ENCODE measurements at places on chromosomes 7 and 10. TPM values are rescaled to one million over a fixed set of nuclear protein-coding genes. Genes with fewer than 3 reads are reported as not detected.
A peak's percentile ranks its signal among the peaks of the same experiment; 100 is the strongest.

GRCh38 chr10:34580643-34581042 is 234.5 kb downstream of the PARD3 start:
- peak; percentile 92 for DNase-seq

Gene PPP1R3C
- 0.51 TPM for total RNA-seq

Gene FBXL15
- 12.6 TPM for total RNA-seq

DNA sequence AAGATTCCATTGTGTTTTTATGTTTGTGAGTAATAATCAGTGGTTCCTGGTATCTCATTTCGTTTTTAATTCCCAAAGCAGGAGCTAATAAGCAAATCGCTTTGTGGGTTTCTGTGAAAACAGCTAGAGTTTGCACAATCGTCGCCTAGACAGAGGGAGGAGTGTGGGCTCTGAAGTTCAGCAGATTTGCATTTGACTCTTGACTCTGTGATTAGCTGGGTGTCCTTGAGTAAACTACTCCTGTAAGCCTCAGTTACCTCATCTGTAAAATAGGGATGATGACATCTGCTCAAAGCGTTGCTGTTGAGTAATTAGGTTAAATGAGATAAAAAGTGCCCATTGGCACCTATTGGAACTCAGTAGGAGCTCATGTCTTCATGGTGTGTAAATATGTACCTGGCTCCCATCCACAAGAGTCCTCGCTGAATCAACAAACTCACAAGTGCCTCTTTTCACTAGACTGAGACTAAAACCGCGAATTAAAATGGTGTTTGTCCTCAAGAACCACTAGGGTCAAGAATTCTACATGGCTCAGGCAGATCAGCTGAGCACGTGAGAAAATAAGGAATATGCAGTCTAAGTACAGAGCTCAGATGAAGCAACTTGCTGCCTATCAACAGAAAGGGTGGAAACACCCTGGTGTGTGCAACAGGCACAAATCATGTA is 385.8 kb upstream of the C7orf33 start:
- DNase-seq: no peak

DNA sequence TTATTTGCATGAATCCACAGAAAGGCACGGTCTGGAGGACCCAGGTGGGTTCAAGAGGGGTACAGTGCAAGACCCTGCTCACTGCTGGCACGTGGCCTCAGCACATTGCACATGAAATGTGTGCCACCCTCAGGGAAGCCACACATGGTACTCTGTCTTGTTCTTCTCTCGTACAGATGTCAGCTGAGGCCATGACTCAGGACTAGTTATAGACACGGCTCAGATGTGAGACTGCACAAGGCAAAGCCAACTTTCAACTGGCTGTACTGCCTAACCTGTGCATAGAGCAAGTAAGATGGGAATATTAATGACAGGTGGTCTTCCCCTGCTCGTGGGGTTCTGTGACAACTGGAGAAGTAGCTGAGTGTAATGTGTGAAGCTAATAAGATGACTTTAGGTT is 249.4 kb upstream of the CTBP2 start:
- DNase-seq: no peak

Gene SSMEM1
- total RNA-seq: not detected

Gene ASB10
- total RNA-seq: not detected

Gene CFAP69
- total RNA-seq: 1.1 TPM

GRCh38 chr10:46291817-46292572 is 5.2 kb downstream of the ANTXRL start:
- no peak for DNase-seq

DNA sequence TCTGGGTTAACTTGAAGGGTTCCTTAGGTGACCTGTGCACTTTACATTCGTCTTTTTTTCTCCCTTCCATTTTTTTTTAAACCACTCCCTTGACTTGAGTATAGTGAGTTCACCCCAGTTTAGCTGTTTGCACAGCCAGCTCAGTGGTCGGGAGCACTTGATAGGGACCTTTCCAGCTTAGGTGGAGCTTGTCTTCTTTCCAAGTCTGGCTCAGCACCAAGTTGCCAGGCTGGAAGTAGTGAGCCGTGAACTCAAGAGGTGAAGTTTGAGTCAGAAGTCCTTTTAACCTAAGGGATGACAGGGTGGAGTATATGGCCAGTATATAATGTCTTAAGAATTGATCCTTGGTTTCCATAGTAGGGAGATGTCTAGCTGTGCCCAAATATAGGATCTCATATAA is 7.2 kb downstream of the DNAH11 start:
- no peak for DNase-seq

Gene EPO
- not detected for total RNA-seq

GRCh38 chr10:88178758-88179157 is 315.3 kb downstream of the PTEN start:
- DNase-seq: no peak

GRCh38 chr7:103094102-103094501 is 19.2 kb downstream of the ARMC10 start:
- no peak for DNase-seq

Gene PDGFA
- total RNA-seq: 100 TPM

Gene IFIT1B
- total RNA-seq: not detected

- DNase-seq: peak; percentile 25
Observed at GRCh38 chr7:43669286-43670081, 59.8 kb downstream of the COA1 start.

DNA sequence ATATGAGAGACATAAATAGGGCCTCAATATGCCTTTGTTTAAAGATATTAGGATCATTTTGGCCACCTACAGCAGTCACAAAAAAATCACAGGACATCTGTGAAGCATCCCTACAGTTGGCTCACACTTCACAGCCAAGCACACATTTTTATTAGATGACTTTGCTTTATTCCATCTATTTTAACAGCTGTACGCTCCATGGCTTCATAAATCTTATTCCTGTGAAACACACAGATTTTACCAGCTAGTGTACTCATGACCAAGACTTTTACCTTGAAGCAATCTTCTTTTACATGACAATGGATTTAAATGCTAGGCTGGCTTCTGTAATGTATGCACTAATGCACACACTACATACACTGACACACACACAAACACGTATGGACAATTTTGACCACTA is 254.8 kb upstream of the PITRM1 start:
- DNase-seq: no peak

DNA sequence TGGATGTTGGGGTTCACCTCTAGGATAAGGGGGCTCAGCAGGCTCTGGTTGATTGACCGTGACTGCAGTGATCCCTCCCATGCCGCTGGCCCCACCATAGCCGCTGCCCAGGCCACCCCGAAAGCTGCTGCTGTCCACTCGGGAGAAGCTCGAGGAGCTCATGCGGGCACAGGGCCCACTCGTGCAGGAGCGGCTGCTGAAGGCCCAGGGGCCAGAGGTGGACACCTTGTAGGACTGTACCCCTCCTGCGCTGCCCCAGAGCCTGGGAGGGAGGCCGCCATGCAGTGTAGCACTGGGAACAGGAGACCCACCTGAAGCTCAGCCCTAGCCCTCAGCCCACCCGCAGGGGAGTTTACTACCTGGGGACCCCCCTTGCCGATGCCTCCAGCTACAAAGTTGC is 70.0 kb downstream of the CHRM2 start:
- no peak for DNase-seq

GRCh38 chr10:110775020-110775375 is 96.7 kb upstream of the PDCD4 start:
- no peak for DNase-seq

GRCh38 chr10:22976534-22976933 is 48.7 kb downstream of the ARMC3 start:
- no peak for DNase-seq

DNA sequence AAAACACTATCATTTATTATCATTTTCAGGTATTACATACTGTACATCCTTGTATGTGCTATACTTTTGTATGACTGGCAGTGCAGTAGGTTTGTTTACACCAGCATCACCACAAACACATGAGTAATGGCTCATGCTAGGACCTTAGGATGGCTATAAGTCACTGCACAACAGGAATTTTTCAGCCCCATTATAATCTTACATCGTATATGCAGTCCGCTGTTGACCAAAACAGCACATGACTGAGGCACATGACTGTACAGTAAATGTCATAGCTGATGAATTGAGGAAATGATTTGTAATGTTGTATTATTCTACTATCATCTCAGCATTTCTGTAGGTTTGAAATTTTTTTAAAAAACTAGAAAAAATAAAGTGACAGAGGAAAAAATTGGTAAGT is 38.6 kb downstream of the BPGM start:
- DNase-seq: peak; percentile 39

DNA sequence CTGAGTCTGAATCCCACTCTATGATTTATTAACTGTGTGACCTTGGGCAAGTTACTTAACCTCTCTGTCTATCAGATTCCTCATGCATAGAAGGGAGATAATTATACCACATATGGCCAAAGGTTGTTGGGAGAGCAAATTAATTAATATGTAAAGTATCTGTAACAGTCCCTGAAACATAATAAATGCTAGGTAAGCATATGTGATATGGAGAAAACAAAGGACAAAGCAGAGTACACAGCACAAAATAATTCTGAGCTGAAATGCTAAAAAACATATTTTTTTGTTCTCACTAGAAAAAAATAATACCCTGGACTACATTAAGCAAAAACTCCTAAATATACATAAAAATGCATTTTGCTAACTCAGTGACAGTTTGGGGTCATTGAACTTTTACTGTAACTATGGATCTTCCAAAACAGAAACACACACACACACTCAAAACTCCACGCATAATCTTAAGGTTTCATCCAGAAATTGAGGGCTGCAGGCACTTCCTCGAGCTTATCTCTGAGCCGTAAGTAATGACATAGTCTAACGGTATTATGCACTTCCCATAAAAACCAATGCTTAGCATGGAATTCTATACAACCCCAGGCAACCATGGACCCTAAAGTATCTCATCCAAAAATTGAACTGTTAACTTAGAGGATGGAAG is 201.7 kb upstream of the PTN start:
- no peak for DNase-seq

- DNase-seq: no peak
Observed at GRCh38 chr7:63927261-63927660, 71.4 kb upstream of the ZNF722 start.

Gene CALML5
- total RNA-seq: not detected

Gene LEP
- total RNA-seq: not detected
